ENCODE measurements at places on chromosomes 11 and 22.

- no peak for DNase-seq
Measured at GRCh38 chr22:17007257-17007656, 765 bp downstream of the GAB4 start.

DNA sequence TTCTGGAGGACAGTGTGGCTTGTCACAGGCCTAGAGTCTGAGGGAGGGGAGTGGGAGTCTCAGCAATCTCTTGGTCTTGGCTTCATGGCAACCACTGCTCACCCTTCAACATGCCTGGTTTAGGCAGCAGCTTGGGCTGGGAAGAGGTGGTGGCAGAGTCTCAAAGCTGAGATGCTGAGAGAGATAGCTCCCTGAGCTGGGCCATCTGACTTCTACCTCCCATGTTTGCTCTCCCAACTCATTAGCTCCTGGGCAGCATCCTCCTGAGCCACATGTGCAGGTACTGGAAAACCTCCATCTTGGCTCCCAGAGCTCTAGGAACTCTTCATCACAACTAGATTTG lies 13.0 kb downstream of the PIK3IP1 start:
- DNase-seq: no peak

- DNase-seq: no peak
Measured at GRCh38 chr11:70501933-70502540, 103.7 kb downstream of the CTTN start.

GRCh38 chr11:6737872-6738466 lies 33.8 kb downstream of the OR2AG2 start:
- peak; percentile 87 for DNase-seq

GRCh38 chr11:45399166-45399565 lies 113.0 kb upstream of the SYT13 start:
- no peak for DNase-seq

- no peak for DNase-seq
Measured at GRCh38 chr22:39710380-39711150, 140.0 kb downstream of the CACNA1I start.

DNA sequence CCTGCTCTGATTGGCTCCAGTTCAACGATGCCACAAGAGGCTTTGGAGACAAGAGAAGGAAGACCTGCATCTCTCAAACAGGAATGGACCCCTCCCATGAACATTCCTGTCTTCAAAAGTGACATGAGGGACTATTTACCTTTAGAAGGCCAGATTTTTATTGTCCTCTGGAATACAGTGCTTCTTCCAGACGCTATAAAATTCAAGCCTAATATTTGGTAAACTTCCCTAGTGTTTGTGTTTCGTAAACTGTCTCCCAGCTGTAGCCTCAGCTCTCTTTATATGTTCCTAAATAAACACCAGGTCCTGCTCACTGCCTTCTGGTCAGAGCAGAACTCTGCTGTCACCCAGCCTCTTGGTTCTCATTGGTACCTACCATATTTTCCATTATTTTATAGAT lies 157.8 kb downstream of the CCDC34 start:
- no peak for DNase-seq

- DNase-seq: peak; percentile 97
Measured at GRCh38 chr11:118342503-118343161, at the start of gene CD3D. Gene CD3D (minus strand): TSS chr11:118342705. CDS start chr11:118342607, 98 bp downstream.

DNA sequence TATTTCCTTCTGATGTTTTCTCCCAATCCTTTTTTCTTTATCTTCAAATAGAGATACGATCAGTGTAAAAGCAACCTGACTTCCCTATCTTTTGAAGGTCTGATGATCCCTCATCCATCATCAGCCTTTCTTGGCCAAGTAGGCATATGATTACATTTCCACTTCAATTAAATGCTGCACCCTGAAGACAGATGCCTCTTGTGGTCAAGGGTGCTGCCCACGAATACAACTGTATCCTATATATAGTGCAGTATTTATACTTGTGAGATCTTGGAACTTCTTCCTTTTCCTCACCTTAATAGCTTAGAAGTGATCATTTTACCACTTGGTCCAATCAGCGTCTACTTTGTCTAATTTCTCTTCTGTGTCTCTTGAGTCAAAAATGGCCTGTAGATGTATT lies 9.3 kb upstream of the ZNRF3 start:
- DNase-seq: no peak

DNA sequence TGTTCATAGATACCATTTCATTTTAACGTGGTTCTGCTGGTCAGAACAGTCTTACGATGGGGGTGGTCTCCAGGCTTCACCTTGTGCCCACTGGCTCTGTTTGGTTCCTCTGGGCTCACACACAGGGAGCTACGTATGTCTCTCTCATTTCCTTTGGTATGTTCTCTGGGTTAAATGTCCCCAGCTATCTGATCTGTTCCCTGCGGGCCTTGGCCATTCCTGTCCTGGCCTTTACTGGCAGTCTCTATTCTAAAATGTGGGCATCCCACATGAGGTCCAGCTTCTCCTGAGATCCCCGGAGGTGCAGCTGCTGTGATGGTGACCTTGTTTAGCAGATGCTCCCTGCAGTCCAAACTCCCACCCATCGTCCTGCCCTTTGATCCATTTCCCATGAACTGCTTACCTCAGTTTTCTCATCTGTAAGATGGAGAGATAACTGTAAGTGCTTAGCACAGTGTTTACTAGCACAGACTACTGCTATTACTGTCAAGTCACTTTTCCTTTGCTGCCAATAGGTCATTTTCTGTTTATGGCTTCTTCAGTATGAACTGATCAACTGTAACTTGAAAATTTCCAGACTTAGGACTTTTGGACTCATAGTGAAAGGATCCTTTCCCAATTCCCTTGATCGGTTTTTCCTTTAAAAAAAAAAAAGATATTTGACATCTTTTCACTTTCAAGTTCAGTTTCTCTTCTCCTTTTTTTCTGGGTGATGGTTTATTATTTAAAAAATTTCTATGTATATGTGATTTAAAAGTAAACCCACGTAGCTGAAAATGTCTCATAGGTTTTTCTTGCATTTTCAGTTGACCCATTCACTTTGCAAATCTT lies 92.9 kb downstream of the PTPRJ start:
- no peak for DNase-seq

GRCh38 chr11:67439321-67440228 lies 2.1 kb upstream of the PTPRCAP start:
- peak; percentile 32 for DNase-seq

GRCh38 chr11:78946945-78947902 lies 372.6 kb upstream of the NARS2 start:
- no peak for DNase-seq

DNA sequence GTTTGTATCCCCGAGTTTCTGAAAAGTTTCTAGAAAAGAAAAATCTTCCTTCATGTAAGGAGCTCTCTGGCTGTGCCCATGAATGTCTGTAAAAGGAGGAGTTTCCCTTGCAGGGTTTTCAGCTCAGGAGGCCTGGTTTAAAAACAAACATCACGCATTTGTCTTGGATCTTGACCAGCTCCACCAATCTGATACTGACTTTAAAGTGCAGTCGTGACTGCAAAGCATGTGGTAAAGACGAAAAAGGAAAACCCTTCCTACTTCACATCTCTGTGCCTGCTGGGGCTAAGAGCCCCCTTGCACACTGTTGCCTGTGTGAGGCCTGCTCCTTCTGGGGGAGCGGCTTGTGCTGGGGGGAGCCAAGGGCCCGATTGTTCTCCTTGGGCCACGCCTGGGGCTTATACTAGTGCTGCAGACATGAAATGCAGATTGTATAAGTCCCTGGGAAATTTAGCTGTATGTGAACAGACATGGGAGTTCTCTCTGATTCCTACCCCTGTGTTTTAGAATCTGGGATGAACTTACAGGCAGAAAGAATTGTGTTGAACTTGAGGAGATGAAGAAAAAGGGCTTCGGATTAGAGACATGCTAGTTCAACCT lies 62.1 kb downstream of the ADAMTS15 start:
- DNase-seq: no peak

- DNase-seq: no peak
Measured at GRCh38 chr11:68927280-68928135, 23.8 kb downstream of the IGHMBP2 start.

GRCh38 chr11:47111318-47111804 lies 65.3 kb downstream of the ARFGAP2 start:
- peak; percentile 82 for DNase-seq

DNA sequence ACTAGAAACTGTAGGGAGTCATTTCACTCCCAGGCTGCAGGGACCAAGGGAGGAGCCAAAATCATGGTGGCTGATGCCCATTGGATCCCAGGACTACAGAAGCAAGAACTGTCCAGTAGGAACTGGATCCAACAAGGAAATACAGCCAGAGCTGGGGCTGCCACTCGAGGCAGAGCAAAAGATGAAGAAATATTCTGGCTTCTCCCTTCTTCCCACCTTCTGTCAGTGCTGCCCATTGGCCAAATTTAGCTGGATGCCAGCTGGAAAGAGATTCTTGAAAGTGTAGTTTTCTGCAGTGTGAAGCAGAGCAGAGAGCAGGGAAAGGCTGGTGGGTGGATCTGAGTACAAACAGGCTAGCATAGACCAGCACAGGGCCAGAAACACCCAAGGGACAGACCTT lies 45.6 kb downstream of the COMMD9 start:
- no peak for DNase-seq

- no peak for DNase-seq
Measured at GRCh38 chr22:33467620-33468095, 409.5 kb upstream of the SYN3 start.

DNA sequence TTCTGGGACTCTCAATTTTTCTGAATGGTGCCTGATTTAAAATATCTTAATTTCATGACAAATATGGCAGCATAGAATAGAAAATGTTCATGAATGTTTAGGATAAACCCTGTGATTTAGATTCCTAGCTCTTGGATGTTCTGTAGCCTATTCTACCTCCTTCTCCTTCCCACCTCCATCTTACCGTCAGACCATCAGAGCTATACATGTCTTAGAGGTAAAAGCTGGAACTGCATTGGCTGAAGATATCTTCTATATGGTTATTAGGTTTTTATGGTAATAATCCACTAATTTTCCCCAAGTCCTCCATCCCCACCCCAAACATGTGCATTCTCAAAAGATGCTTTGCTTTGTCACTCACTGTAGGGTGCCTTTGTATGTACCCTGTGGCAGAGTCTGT lies 46.9 kb upstream of the CSTF3 start:
- DNase-seq: no peak

GRCh38 chr22:49935561-49935960 lies 17.1 kb downstream of the CRELD2 start:
- no peak for DNase-seq

DNA sequence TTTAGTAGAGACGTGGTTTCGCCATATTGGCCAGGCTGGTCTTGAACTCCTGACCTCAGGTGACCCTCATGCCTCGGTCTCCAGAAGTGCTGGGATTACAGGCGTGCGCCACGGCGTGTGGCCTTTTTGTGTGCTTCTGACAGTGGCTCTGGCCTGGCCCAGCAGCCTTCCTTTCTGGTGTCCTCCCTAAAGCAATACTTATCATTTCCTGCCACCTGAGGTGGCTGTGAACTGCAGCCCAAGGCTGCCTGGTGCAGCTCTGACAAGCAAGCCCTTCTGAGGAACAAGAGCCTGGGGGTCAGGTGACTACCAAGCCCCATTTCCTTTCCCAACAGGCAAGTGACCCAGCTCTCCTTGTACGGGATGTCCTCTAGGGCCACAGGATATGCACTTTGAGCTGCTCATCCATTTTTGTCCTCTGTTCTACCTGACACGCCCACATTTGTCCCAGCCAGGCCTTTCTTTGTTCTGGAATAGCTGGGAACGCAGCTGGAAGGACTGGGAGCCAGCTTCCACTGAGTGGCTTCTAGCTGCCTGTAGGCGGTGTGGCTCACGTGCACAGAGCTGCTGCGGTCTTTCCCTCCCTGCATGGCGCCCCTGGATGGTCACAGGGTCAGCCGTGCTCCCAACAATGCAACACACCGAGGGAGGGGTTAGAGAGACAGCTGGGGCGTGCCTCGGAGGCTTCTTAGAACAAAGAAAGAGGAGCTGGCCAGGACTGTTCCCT lies 12.3 kb upstream of the BID start:
- DNase-seq: peak; percentile 87

GRCh38 chr22:45047260-45047659 lies 37.5 kb upstream of the PHF21B start:
- no peak for DNase-seq
